ENCODE measurements at places on chromosomes 1 and 21.

GRCh38 chr1:64624218-64624713, 120.6 kb upstream of the RAVER2 start:
- no peak for DNase-seq
- H3K4me3 ChIP-seq, result no peak overlapping the region
- peak overlapping the region; percentile 61 for H3K27ac ChIP-seq
- no peaks in the 10 kb centered on the region for H3K27me3 ChIP-seq
- no peaks in the 10 kb centered on the region for H3K36me3 ChIP-seq

DNA sequence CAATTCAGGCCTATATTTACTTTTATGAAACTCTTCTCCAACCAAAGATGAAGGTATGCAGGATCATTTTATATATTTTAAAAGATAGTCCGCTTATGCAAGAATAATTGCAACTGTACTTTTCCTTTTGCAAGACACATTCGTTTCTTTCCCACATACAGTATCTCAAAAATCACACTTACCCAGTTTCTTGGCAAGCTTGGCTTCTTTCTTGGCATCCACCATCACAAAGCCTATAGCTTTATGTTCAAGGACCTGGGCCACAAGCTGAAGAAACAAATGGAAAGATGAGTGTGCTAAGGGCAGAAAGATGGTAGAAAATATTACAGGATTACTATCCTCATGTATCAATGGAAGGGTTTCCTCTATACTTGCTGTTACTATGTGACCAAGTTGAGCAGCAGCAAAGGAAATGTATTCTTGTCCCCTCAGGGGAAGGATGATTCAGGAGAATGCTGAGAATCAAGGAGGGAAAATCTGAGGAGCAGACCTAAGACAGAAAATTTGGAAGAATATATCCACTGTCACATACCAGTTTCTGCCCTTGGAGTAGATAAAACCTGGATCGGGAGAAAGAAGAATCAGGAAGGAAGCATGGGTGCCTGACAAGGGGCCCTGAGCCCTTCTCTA, 23.8 kb downstream of the CASQ2 start:
- peaks cover 7% of the 10 kb centered on the region for H3K4me1 ChIP-seq
- H3K4me3 ChIP-seq, result no peak overlapping the region
- no peak for DNase-seq
- H3K27ac ChIP-seq, result no peak overlapping the region

GRCh38 chr1:119935373-119935772, 39.1 kb upstream of the ADAM30 start:
- no peak for DNase-seq
- H3K4me1 ChIP-seq, result no peaks in the 10 kb centered on the region
- no peaks in the 10 kb centered on the region for H3K27me3 ChIP-seq
- no peak overlapping the region for H3K4me3 ChIP-seq
- H3K27ac ChIP-seq, result no peak overlapping the region
- H3K36me3 ChIP-seq, result peaks cover 70% of the 10 kb centered on the region

- no peaks in the 10 kb centered on the region for H3K27me3 ChIP-seq
- no peak for DNase-seq
- peaks cover 32% of the 10 kb centered on the region for H3K4me1 ChIP-seq
- H3K4me3 ChIP-seq, result peak overlapping the region; percentile 80
- no peaks in the 10 kb centered on the region for H3K36me3 ChIP-seq
- peak overlapping the region; percentile 92 for H3K27ac ChIP-seq
Measured at GRCh38 chr1:61743716-61744580, 1.7 kb downstream of the PATJ start.

DNA sequence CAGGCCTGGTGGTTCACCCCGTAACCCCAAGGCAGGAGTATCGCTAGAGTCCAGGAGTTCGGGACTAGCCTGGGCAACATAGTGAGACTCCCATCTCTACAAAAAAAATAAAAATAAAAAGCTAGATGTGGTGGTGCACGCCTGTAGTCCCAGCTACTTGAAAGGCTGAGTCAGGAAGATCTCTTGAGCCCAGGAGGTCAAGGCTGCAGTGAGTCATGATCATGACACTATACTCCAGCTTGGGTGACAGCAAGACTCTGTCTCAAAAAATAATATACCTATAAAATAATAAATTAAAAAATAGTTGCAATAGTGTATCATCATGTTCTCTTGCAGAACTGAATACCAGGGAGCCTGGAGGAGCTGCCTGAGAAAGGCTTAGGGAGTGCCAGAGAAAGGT, 19.9 kb upstream of the TMEM39B start:
- H3K4me3 ChIP-seq, result no peak overlapping the region
- DNase-seq, result no peak
- no peak overlapping the region for H3K27ac ChIP-seq
- H3K4me1 ChIP-seq, result peaks cover 1% of the 10 kb centered on the region
- H3K36me3 ChIP-seq, result peaks cover 51% of the 10 kb centered on the region
- no peaks in the 10 kb centered on the region for H3K27me3 ChIP-seq

DNA sequence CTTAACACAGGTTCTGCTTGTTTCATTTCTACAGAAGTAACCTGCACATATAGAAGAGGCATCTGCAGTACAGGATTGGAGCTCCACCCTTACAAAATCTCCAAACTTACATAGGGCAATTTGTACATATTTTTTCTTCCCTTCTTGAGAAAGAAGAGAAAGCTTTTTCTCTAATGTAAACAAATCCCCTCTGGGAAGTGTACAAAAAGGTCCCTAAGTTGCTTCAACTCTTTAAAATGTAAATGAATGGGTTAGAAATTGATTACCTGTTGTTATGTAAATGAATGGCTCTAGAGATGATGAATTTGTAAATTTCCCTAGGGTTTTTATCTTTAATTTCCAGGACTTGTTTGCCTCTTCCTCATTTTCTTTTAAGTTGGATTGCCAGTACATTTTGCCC, 1183.7 kb downstream of the MRPL39 start:
- no peak overlapping the region for H3K4me3 ChIP-seq
- DNase-seq, result no peak

- H3K27me3 ChIP-seq, result no peaks in the 10 kb centered on the region
- peak overlapping the region; percentile 24 for H3K27ac ChIP-seq
- no peak for DNase-seq
- H3K4me1 ChIP-seq, result peaks cover 48% of the 10 kb centered on the region
Measured at GRCh38 chr1:246005067-246005466, 502.0 kb downstream of the SMYD3 start.

DNA sequence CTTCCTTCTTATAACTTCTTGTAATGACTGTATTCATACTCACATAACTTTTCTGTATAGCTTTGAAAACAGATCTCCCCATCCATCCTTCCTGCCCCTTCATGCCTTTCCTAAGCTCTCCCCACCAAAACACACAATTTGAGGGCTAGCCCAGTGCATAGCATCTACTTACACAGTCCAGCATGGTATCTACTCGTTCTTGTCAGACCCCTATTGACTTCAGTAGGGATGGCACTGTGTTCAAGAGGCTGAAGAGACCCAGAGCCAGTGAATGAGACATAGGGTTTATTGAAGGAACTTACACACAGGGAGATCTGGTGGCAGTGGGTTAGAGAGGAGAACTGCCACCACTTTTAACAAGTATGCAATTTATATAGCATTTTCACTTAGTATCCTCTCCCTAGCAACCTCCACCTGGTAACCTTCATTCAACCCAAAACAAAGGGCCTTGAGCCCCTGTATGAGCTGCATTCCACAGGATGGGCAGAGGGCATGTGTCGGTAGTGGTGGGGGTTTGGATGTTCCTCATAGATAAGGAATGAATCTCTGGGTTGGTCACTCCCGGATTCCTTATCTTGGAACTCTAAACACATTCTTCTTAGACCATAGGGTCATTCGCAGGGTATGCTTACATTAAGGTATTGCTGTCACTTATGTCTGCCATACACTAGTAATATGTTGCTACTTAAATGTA, 64.9 kb upstream of the GNG12 start:
- H3K36me3 ChIP-seq, result no peaks in the 10 kb centered on the region
- no peaks in the 10 kb centered on the region for H3K27me3 ChIP-seq
- H3K27ac ChIP-seq, result no peak overlapping the region
- peaks cover 13% of the 10 kb centered on the region for H3K4me1 ChIP-seq

DNA sequence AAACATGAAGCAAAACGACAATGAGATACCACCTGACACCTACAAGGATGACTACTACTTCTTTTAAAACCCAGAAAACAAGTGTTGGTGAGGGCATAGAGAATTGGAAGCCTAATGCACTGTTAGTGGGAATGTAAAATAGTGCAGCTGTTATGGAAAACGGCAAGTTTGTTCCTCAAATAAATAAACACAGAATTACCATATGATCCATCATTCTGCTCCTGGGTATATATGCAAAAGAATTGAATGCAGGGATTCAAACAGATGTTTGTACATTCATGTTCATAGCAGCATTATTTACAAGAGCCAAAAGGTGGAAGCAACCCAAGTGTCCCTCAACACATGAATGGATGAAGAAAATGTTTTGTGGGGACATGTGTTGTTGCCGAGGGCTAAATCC, 1.4 kb upstream of the S100A8 start:
- H3K4me3 ChIP-seq, result no peak overlapping the region
- no peak for DNase-seq
- no peaks in the 10 kb centered on the region for H3K4me1 ChIP-seq
- no peak overlapping the region for H3K27ac ChIP-seq
- no peaks in the 10 kb centered on the region for H3K36me3 ChIP-seq

GRCh38 chr1:194919146-194919545, 1689.1 kb downstream of the KCNT2 start:
- no peak overlapping the region for H3K27ac ChIP-seq
- H3K4me3 ChIP-seq, result no peak overlapping the region
- no peak for DNase-seq
- H3K4me1 ChIP-seq, result no peaks in the 10 kb centered on the region
- H3K27me3 ChIP-seq, result no peaks in the 10 kb centered on the region

GRCh38 chr1:29256979-29257804, 20.9 kb downstream of the PTPRU start:
- H3K27ac ChIP-seq, result no peak overlapping the region
- DNase-seq, result no peak
- H3K4me3 ChIP-seq, result no peak overlapping the region
- no peaks in the 10 kb centered on the region for H3K36me3 ChIP-seq
- H3K27me3 ChIP-seq, result peaks cover 4% of the 10 kb centered on the region

DNA sequence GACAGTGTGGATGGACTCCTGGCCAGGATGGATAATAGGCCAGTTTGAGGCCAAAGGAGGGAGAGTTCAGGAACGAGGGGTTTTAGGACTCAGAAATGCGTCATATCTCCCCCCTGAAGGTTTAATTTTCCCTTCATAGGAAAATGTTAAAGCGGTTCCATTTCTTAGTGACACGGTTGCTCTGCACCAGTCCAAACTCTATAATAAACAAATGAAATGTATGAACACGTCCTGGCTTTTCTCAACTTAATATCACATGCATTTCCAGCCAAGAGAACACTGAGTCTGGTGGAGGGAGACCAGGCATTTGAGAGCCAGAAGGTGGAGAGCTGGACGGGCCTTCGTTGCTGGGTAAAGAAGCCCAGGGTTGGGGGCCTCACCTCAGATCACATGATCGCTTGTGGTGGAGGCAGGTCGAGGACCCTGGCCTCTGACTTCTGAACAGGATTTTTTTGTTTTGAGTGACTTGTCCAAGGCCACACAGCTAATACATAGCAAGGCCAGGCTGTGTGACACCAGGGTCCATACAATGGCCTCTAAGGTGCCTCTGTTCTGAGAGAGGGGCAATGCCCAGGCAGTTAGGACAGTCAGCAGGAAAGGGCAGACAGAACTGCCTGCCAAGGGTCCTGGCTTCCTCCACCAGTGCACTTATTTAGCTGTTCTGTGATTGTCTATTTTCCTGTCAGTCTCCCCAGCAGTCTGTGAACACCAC, 11.4 kb downstream of the SLC1A7 start:
- DNase-seq, result no peak
- H3K4me1 ChIP-seq, result peaks cover 21% of the 10 kb centered on the region
- no peaks in the 10 kb centered on the region for H3K36me3 ChIP-seq
- no peak overlapping the region for H3K27ac ChIP-seq

- H3K36me3 ChIP-seq, result no peaks in the 10 kb centered on the region
- no peak overlapping the region for H3K4me3 ChIP-seq
- H3K4me1 ChIP-seq, result peaks cover 3% of the 10 kb centered on the region
- H3K27me3 ChIP-seq, result peaks cover 20% of the 10 kb centered on the region
- no peak overlapping the region for H3K27ac ChIP-seq
Measured at GRCh38 chr1:6401673-6402072, 8.1 kb upstream of the ACOT7 start.

- no peak for DNase-seq
- no peaks in the 10 kb centered on the region for H3K4me1 ChIP-seq
- H3K4me3 ChIP-seq, result no peak overlapping the region
- H3K36me3 ChIP-seq, result no peaks in the 10 kb centered on the region
Measured at GRCh38 chr1:87511449-87511848, 182.8 kb downstream of the LMO4 start.

- DNase-seq, result no peak
- peak overlapping the region; percentile 80 for H3K27ac ChIP-seq
- H3K4me3 ChIP-seq, result peak overlapping the region; percentile 91
Measured at GRCh38 chr1:178096421-178096820, 2.5 kb downstream of the RASAL2 start.

DNA sequence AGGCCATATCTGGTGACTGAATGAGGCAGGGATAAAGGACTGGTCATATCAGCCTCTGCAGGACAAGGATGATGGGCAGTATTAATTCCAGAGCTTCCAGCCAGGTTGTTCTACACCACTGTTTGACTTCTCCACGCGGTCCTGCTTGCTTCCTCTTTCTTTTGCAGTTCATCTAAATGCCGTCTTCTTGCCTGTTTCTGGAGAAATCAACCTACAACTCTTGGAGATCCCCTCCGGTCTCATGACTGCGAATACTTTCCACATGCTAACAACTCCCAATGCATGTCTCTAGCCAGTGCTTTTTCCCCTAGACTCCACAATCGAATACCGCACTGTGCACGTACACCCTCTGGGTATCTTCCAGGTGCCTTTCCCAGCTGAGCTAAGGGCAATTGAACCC, 14.1 kb upstream of the TIAM1 start:
- no peaks in the 10 kb centered on the region for H3K27me3 ChIP-seq
- H3K4me1 ChIP-seq, result peaks cover 12% of the 10 kb centered on the region
- DNase-seq, result no peak
- H3K27ac ChIP-seq, result no peak overlapping the region

GRCh38 chr1:14794906-14795305, 196.4 kb downstream of the KAZN start:
- H3K27ac ChIP-seq, result no peak overlapping the region
- H3K4me1 ChIP-seq, result no peaks in the 10 kb centered on the region
- H3K4me3 ChIP-seq, result no peak overlapping the region

GRCh38 chr1:110689868-110690267, 15.1 kb upstream of the KCNA3 start:
- H3K36me3 ChIP-seq, result no peaks in the 10 kb centered on the region
- H3K27me3 ChIP-seq, result no peaks in the 10 kb centered on the region
- no peak overlapping the region for H3K27ac ChIP-seq
- DNase-seq, result no peak
- H3K4me1 ChIP-seq, result no peaks in the 10 kb centered on the region

GRCh38 chr1:112298558-112298957, 97.5 kb upstream of the CTTNBP2NL start:
- DNase-seq, result no peak
- H3K27me3 ChIP-seq, result peaks cover 28% of the 10 kb centered on the region
- H3K27ac ChIP-seq, result no peak overlapping the region

- peaks cover 37% of the 10 kb centered on the region for H3K4me1 ChIP-seq
- peak overlapping the region; percentile 94 for H3K27ac ChIP-seq
- no peak overlapping the region for H3K4me3 ChIP-seq
- no peak for DNase-seq
- H3K36me3 ChIP-seq, result no peaks in the 10 kb centered on the region
- H3K27me3 ChIP-seq, result no peaks in the 10 kb centered on the region
Measured at GRCh38 chr1:43473463-43473862, 19.7 kb upstream of the HYI start.

All from osteocyte (in vitro differentiated cells).